ENCODE measurements at places on chromosomes 12 and 14.
A peak's percentile ranks its signal among the peaks of the same experiment; 100 is the strongest.

GRCh38 chr12:131591136-131591535 lies 119.8 kb upstream of the SFSWAP start:
- DNase-seq: no peak

- DNase-seq: no peak
Observed at GRCh38 chr12:121538699-121539061, 42.1 kb downstream of the KDM2B start.

DNA sequence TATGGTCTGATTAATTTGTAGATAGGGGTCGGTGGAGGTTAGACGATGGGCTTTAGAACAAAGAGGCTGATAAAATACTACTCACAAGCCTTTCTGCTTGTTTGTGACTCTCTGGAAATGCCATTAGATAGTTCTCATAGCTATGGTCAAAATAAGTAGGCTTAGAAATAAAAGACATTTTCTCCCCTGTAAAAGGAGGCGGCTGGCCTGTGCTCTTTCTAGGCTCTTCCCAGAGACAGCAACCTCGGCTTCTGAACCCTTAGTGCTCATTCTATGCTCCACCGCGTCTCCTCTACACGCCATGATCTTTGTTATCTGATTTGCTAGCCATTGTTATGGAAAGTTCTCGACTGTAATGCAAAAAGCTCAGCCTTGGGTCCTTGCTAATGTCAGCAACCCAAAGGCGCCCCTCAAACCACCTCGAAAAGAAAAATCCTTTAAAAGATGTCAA lies 64.5 kb downstream of the CRADD start:
- DNase-seq: peak; percentile 52

DNA sequence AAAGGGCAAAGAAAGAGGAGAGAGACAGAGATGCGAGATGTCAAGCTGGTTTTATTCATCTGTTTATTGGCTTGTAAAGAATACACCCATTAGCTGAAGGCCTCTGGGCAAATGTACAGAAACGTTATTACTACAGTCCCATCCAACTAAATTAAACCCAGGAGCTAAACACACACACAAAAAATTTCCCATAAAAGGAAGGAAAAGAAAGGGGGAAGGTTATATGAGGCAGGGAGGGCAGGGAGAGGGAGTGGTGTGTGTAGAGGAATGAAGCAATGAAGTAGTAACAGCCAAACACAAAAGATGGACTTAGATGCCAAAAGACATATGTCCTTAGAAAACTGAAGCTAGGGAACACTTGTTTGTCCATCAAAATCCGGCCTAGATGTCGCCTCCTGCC lies 3.1 kb upstream of the MFAP5 start:
- no peak for DNase-seq

GRCh38 chr14:63852271-63852816 lies 460 bp upstream of the SYNE2 start:
- DNase-seq: peak; percentile 68

GRCh38 chr14:51093371-51094281 lies 1.3 kb downstream of the TRIM9 start:
- DNase-seq: peak; percentile 79

- DNase-seq: no peak
Observed at GRCh38 chr14:68970038-68970612, 9.0 kb downstream of the ACTN1 start.

DNA sequence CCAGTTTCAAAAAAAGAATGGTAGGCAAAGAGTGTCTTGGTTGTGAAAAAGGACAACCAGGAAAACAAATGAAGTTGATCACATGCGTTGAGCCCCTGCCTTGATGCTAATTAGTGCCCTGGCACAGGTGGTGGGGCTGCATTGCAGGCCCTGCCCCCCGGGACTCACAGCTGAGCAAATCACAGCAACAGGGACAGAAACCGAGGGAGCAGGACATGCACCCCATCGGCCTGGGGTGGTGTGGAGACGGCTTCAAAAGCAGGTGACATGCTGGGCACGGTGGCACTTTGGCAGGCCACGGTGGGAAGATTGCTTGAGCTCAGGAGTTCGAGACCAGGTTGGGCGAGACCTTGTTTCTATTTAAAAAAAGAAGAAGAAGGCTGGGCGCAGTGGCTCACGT lies 1.1 kb upstream of the PAPLN start:
- DNase-seq: no peak
